ENCODE measurements at places on chromosomes 4 and X.

GRCh38 chrX:25872786-25873185 lies 265.4 kb upstream of the MAGEB18 start:
- DNase-seq, result no peak

- no peak for DNase-seq
Observed at GRCh38 chr4:79831701-79832514, 241.1 kb downstream of the ANTXR2 start.

DNA sequence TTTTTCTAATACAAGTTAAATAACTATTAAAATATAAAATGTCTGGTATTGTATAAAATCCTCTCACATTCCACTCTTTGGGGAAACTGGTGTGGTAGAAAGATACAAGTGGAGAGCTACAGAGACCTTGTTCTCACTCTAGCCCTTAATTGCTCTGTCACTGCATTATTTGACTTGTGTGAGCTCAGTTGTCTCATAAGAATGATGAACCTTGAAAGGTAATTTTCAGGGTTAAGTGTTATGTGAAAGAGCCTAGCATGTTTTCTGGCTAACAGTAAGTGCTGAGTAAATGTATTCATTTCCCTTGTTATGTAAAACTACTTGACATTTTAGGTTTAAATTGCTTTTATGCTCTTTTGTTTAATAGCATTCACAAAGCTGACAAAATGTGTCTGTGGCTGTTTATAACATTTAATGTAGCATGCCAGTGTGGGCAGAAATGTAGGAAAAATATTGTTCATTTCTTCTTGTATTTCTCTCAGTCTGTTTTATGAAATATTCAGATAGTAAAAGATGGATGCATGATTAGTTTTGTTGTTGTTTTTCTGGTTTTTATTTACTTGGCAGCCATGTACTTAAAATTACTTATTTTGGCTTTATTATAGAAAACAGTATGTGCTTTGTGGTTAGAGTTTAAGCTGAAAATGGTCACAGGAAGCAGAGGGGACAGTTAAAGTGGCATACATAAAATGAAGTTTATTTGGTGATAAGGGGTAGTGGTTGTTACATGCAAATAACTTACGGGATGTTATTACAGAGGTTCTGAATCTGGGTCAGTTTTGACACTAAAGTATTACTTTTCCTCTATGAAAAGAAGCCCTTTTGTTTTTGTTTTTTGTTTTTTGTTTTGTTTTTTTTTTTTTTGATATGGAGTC lies 29.2 kb downstream of the SLAIN2 start:
- DNase-seq, result peak; percentile 23

DNA sequence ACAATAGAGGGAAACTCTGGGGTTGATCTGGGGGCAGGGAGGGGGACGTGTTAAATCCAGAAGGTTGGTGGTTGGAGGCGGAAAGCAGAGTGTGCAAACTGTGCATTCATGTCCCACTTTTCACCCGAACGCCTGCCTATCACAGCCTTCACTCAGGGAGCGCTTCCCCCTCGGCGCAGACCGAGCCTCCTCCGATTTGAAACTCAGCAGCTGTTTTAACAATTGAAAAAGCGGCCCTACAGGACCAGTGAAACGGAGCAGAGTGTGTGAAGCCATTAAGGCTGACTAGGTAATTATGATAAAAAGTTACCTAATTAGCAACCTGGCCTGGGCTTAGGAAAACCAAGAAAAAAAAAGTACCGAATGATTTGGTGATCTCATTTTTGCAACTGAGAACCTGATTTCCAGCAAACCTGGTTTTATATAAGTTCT lies 685 bp upstream of the NDNF start:
- no peak for DNase-seq

GRCh38 chrX:22069586-22069985 lies 37.5 kb downstream of the PHEX start:
- no peak for DNase-seq

DNA sequence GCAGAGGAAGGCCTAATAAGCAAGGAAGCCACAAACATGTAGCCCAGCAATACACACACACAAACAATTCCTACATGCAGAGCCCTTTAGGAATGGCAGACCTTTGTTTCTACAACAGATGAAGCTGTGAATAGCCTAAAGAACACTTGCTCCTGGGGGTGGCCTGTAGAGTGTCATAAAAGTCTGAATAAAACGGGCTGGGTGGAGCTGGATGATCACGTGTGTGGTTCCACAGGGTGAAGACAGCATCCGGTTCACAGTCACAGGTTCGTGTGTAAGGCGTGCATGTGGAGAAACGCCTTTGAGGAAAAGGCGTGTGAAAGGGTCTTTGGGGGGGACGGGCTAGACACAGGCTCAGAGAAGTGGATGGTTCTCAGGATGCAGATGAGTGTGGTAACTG lies 156.1 kb downstream of the AFAP1 start:
- DNase-seq, result no peak

DNA sequence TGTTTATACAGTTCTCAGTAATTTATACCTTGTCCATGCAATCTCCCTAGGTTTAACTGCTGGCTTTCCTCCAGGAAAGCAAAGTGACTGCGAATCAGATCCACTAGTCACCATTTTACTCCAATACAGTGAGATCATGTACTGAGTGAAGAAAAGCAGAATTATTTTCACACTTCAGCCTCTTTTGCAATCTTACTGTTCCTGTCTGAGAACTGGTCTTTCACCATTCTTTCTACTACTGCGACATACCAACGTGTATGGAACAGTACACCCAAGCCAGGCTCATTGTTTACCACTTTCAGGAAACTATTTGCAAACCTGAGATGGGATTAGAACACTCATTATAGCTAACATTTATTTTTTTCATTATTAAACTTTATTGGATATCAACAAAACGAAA lies 8.0 kb upstream of the MSL3 start:
- DNase-seq, result no peak

GRCh38 chr4:181364504-181364903 lies 878.7 kb upstream of the TENM3 start:
- DNase-seq, result no peak

- DNase-seq, result no peak
Observed at GRCh38 chr4:152992466-152992865, 56.3 kb downstream of the FHDC1 start.

- DNase-seq, result no peak
Observed at GRCh38 chr4:183721207-183722081, 62.4 kb downstream of the TRAPPC11 start.

GRCh38 chr4:112726041-112726440 lies 89.1 kb downstream of the LARP7 start:
- no peak for DNase-seq

DNA sequence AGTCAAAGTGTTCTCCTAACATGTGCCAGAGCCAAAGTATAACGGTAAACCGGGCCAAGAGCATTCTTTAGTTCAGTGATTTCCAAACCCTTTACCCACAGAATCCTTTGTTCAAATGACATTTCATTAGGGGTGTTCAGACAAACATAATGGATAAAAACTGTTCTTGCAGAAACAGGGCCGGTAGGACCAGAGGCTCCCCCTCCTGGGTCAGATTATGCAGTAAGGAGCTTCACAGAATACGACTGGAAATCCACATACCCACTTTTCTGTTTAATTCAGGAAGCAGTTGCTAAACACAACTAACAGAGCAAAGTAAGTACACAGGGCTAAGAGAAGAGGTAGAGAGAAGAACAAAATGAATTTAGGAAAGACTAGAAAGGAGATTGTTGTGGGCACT lies 46.6 kb upstream of the TMEM184C start:
- no peak for DNase-seq

DNA sequence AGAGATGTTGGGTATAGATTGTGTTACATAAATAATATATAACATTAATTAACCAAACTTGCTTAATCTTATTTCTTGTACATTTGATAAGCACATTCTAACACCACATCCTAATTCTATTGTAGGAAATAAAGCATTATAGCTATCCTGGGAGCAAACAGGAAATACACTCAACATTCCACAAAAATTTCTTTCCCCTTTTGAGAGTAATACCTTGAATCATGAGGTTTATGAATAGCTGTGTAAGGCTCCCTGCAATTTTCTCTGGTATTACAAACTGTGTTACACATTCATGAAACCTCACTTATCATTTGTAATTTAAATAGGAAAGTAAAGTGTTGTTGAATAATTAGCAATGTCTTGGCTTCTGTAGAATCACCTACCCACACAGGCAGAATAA lies 95.1 kb downstream of the TMEM47 start:
- DNase-seq, result no peak

DNA sequence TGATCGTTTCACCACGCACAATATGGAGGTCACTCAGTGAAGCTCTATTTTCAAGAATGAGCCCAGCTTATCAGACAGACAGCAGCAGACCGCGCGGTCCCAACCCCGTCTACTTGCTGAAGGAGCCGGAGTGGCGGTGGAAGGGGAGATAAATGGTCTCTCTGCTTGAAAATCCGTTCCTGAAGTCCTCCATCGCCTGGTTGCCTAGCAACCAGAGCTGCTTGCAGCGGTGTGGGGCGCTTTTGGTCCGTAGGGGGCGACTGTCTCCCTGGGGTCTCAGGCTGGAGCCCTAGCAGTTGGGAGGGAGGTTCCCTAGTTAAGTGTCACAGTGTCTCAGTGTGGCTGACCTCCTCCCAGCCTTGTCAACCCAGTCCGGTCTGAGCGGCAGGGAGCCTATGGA lies 8.3 kb upstream of the DLG3 start:
- no peak for DNase-seq

GRCh38 chr4:183666088-183666487 lies 7.0 kb downstream of the TRAPPC11 start:
- DNase-seq, result no peak

- no peak for DNase-seq
Observed at GRCh38 chr4:182645511-182645910, 271.7 kb downstream of the DCTD start.

DNA sequence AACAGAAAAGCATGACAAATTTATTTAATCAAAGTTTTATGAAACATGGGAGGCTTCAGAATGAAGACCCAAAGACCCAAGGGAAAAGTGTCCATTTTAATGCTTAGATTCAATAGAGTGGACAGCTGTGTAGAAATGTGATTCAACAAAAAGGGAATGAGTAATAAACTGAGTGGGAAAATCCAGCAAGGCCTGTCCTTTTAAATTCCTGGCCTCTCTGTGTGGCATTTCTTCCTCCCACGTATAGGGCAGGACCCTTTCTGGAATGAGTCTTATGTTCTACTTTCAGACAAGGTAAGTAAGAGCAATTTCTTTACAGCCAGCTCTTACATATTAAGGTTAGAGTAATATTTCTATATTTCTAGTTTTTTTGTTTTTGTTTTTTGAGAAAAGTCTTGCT lies 14.5 kb downstream of the AASDH start:
- DNase-seq, result no peak

- no peak for DNase-seq
Observed at GRCh38 chr4:71141125-71141524, 147.7 kb downstream of the DCK start.

- peak; percentile 45 for DNase-seq
Observed at GRCh38 chrX:110665223-110666002, 130.2 kb downstream of the CHRDL1 start.

GRCh38 chrX:103663981-103664762 lies 22.3 kb downstream of the MORF4L2 start:
- DNase-seq, result no peak

DNA sequence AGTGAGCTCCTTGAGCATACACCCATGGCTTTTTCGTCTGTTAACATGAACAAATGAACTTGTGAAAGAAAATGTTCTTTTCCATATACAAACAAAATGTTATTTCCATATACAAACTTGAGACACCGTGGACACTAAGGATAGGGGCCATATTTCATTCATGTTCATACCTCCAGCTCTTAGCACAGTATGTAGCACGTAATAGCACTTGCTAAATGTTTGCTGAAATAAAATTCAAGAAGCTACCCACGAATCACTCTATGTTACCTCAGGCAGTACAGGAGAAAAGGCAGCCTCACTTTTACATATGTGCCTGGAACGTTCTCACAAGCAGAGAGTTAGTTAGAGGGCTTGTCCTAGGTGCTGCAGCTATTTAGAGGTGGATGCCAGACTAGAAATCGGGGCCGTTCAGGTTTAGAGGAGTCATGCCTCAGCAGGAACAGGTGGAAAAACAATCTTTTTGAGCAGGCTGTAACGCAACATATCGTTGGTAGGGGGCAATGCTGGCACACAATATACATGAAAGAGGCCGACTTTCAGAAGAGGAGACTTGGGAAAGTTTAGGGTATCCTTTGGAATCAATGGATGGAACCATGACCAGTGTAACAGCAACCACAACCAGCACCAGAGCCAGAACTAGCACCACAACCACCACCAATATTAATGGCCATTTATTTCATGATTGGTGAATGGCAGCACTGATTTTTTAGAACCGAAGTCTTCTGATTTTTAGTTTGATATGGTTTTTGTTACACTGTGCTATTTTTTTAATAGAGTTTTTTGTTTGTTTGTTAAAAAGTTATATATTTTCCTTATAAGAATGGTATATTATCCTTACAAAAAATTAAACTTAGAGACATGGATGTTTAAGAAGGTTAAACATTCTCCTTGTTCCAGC lies 14.8 kb upstream of the PAQR3 start:
- peak; percentile 2 for DNase-seq

DNA sequence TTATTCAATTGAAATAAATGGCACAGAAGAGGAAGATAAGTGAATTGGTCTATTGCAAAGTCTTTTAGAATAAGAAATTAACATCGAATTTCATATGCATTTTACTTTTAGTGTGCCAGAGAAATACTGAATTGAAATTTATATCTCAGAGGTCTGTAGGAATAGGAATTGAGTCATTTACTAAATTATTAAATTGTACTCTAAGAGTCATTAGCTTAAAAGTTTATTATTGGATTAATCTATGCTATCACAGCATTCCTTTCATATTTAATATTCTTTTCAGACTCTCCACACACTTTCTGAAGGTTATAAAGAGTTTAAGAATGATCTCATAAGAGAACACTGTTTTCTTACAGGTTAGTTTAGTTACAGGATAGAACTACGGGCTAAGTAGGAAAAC lies 2711.5 kb downstream of the ARAP2 start:
- no peak for DNase-seq

DNA sequence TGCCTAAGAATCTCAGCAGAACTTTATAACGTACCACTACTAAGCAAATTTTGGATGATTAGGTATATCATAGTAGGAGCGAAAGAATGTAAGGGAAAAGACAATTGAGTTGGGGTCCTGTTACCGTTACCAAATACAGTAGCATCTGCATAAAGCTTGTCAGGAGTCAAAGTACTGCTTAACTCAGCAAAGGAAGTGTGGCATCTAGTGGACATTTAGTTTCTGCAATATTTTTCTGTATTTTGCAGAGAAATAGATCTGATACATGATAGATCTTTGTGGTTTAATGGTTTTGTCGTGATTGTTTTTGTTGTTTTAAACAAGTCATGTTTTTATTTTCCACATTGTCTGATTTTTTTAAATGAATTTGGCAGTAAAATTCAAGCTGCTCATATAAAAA lies 81.0 kb upstream of the SMARCAD1 start:
- no peak for DNase-seq

- no peak for DNase-seq
Observed at GRCh38 chr4:81528979-81529378, 57.3 kb upstream of the RASGEF1B start.

DNA sequence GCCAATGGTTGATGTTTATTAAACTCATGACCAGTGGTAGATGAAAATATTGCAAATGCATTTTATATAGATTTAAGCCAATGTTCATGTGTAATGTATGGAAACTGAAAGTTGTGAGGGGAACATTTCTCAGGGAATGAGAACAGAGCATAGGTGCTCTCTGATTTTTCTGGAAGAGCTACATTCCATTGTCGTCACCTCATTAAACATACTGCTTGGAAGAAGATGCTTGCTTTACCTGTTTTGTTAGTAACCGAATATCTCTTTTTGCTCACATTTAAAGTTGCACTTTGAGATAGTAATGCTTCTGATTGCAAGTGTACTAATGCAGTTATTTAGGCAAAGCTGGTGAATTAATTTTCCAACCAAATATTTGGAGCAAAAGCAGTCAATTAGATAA lies 93.8 kb upstream of the CLCN4 start:
- no peak for DNase-seq
